NCI-H1417 (cell line): ENCODE measurements at places on chromosomes 6 and 20.
A peak's percentile ranks its signal among the peaks of the same experiment; 100 is the strongest.

GRCh38 chr6:26478100-26478984 is 20.6 kb downstream of the BTN2A1 start:
- no peak for DNase-seq

GRCh38 chr6:169009628-169010027 is 244.0 kb downstream of the THBS2 start:
- no peak for DNase-seq

DNA sequence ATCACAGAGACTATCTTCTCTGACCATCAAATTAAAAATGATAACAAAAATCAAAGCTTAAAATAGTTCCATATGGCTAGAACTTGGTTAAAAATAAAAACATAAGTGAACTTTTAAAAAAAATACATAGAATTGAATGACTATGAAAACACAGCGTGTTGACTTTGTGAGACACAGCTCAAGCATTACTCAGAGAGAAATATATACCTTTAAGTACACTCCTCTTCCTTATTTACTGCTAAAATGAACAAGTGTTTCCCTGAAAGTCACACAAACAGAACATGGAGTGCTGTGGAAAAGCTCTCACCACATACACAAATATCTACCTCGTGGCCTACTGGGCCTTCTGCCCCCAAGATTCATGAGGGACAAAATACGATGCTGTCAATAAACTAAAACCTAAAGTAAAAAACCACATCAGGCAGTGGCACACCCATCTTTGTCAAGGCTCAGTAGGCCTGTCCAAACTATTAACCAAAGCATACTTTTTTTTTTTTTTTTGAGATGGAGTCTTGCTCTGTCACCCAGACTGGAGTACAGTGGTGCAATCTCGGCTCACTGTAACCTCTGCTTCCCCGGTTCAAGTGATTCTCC is 7.5 kb downstream of the FAXC start:
- DNase-seq, result no peak

DNA sequence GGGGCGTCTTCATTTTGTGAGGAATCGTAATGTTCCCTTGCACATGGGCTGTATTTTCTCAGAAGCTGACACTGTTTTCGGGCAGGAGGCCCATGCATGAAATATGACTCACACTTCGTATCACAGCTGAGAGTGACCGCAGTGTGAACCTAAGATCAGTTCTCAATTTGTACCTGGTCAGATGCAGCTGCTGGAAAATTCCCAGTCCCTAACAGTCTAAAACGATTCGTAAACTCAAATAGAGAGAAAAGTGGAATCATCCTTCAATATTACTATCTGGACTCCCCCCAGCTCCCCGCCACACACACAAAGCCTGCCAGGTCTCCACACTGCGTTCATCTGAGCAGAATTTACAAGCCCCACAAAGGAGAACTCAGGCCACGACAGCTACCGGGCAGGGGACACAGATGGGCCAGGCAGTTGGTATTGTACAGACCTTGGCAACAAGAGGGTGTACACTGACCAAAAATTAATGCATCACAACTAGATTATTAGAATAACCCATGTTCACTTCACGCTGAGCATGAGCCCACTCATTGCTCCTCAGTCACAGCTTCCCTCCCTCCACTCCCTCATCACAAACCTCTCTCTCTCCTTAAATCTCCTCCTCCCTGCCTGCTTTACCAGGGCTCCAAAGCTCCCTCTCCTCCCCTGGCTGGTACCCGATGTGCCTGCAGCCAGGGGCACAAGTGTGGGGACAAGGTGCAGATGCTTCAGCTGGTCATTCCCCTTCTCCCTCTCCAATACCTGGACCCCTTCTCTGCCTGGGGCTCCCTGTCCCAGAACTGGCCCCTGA is 488.4 kb downstream of the PREX1 start:
- DNase-seq, result no peak

GRCh38 chr6:21383450-21384085 is 210.0 kb upstream of the SOX4 start:
- DNase-seq, result no peak

DNA sequence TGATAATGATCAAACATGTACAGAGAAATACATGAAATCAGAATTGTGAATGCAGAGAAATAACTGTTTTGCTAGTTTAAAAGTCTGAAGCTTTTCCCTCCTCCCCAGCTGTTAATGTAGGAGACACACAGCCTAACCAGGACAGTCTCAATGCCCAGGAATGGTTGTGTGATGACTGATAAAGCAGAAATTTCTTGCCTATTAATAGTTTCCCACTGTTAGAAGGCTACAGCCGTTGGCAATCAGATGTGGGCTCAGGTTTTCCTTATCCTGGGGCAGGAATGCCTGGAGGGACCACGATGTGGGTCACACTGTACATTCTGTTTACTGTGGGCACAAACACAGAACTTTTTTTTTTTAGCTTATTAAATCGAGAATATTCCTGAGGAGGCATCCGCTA is 1.9 kb downstream of the PPP1R3D start:
- no peak for DNase-seq

DNA sequence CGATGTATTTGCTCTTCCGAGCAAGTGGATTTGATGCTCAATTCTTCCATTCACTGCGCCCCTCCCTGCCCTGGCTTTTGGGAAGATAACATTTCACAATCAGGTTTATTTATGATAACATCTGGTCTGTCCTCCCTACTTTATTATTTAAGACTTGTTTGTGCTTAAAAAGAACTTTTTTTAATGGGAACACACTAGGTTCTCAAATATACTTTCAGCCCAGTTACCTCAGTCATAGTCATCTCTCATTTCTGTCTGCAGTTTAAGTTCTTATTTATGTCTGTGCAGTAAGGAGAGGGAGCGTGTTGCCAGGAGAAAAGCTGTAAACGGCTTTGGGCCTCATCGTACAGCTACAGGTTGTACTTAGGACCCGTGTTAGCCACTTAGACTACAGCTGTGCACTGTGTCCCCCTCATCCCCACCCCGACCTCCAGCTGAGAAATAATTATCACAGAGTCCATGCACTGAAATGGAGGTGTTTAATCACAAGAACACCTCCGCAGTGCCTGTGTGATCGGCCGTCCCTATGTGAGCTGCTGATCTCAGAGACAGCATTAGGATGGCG is 99.3 kb downstream of the RPP40 start:
- DNase-seq, result peak; percentile 57

DNA sequence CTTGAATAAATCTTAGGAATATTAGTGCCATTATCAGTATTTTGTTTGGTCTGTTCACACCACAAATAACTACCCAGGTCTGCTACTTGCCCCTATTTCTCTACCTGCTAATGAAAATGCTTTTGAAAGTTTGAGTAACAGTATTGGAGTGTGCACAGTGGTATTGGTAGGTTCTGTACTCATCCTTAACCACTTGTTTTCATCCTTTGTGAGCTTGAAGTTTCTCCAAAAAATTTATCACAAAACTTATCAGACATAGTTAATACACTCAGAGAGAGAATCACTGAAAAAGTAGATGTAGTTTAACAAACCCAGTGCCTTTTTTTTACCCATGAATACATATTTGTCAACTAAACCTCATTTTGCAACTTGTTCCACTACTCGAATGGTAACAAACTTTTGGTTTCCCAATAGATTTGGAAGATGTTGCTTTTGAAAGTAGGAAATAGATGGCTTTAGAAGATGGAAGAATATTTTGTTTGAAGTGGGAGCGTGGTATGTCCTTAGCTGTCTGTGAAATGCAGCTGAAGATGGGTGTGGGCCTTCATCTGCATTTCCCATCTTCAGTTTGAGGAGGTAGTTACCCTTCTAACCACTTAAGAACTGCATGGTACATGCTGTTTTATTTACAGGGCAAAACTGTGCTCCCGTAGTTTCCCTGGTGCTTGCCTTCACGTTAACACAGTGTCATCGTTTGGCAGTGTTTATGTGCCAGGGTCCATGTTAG is 9.0 kb downstream of the PTPN1 start:
- no peak for DNase-seq

DNA sequence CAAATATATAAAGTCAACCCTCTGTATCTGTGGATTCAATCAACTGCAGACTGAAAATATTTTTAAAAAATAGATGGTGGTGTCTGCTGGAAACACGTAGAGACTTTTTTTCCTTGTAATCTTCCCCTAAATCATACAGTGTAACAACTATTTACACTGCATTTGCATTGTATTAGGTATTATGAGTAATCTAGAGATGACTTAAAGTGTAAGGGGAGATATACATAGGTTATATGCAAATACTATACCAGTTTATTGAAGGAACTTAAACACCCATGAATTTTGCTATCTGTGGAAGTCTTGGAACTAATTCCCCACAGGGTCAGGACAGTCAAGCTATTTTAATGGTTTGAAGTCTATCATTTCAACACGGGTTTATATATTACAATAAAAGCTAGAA is 10.2 kb downstream of the HDAC2 start:
- no peak for DNase-seq

DNA sequence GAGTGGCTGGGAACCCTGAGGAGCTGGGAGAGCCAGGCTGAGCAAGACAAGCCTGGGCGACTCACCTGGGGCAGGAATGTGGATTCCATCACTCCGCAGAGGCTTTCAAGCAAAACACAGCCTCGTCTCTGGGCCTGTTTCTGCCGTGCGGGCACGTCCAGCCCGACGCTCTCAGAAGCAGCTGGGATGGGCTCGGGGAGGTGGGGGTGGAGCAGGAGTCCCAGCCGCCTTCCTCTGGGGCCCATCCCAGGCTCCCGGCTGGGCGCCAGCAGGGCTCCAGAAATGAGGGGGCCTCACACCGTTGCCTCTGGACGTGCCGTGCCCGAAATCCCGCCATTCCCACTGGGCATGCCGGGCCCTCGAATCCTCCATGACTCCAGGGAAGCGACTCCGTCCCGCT is 8.7 kb upstream of the RPS21 start:
- no peak for DNase-seq

GRCh38 chr6:37783856-37784584 is 35.5 kb upstream of the ZFAND3 start:
- DNase-seq, result peak; percentile 90

- no peak for DNase-seq
Measured at GRCh38 chr20:36040571-36040970, 72.2 kb downstream of the CNBD2 start.

DNA sequence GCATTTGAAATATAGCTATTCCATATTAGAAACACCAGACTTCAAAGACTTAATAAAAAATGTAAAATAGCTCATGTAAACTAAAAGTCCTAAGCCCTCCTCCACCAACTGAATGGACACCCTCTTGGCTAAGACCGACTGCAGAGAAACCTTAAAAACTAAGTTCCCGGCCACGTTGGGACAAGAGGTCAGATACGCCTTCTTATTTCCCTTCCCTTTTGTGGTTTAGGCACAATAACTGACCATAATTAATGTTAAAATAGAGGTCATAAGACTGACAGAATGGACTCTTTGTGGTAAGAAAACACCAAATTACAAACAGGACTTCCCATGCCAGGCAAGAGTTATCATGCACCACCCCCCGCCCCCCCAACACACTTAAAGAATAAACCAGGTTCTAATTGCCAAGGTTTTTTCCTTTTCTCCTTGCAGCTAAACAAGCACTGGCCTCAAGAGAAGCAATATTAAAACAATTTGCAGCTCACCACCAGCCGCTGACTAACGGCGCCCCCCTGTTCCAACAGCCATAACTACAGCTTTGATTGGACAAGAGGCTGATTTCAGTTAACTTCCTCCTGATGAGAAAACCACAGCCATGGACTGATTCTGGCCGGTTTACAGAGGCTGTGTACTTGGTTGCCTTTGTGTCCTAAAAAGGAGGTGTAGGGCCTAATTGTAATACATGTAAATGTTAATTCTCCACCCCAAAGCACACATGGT is 10.7 kb upstream of the LAMP5 start:
- DNase-seq, result no peak

DNA sequence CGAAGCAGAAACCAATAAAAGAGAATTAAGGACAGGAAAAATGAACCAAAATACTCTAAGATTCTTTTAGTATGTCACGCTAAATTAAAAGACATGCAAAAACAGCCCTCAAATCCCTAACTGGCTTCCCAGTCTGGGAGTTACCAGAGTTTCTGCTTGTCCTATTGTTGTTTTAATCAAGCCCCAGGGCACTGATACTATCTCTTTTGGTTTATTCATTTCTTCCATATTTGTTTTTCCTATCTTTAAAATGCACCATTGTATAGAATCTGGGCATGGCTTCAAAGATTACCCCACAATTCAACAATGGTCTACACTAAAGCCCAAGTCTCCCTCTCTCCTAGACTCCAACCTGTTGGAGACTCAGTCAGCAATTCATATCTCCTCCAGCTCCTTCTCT is 169.1 kb downstream of the MYLK4 start:
- DNase-seq, result no peak

- DNase-seq, result no peak
Measured at GRCh38 chr6:45707176-45707575, 308.5 kb downstream of the CLIC5 start.

- DNase-seq, result no peak
Measured at GRCh38 chr6:25112322-25112773, 166.8 kb upstream of the CARMIL1 start.

DNA sequence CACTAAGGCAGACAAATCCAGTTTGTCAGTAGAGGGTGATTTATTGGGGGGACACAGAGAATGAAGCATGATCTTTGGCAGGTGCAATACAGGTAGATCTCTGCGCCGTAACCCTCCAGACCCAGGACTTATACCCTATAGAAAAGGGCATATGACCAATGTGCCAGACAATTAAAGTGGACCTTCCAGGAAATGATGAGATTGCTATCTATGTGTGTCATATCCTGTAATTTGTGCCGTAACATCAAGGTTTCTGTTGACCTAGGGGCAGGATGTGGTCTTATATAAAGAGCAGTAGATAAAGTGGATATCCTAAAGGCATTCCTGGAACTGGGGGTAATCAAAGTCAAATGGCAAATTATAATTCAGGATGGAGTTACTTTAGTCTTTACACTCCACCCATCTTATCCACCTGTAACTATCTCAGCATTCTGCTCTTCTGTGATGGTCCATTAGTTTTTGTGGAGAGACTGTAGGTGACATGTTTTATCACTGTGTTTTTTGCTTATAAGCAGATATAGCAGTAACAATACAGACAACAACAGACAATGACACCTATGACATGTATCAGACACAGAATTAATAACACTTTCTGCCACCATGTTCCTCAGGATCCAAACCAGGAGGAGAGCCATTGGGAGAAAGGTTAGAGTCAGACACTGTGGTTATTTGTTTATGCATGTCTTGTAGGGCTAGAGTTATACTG is 43.1 kb upstream of the ZNF337 start:
- no peak for DNase-seq

DNA sequence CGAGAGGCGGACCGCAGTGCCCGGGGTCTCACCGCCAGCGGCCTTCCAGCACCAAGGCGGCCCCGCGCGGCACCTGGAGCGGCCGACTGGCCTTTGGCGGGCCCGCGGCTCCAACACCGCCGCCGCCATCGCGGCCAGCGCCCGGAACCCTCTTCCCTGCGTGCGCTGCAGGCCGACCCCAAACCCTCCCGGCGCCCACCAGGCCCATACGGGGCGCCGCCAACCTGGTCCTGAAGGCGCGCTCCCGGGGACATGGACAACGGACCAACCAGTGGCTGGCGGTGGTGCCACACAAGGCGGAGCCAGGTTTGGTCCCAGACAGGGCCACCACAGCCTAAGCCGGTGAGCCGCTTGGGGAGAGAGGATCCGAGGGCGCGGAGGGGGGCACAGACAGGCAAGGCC is 1514.8 kb upstream of the DEFB115 start:
- DNase-seq, result no peak

- no peak for DNase-seq
Measured at GRCh38 chr6:146548898-146549374, 5.3 kb downstream of the RAB32 start.
